ENCODE measurements at places on chromosomes 2 and 18.

GRCh38 chr2:226159875-226160479, 639.6 kb downstream of the IRS1 start:
- no peak for DNase-seq

DNA sequence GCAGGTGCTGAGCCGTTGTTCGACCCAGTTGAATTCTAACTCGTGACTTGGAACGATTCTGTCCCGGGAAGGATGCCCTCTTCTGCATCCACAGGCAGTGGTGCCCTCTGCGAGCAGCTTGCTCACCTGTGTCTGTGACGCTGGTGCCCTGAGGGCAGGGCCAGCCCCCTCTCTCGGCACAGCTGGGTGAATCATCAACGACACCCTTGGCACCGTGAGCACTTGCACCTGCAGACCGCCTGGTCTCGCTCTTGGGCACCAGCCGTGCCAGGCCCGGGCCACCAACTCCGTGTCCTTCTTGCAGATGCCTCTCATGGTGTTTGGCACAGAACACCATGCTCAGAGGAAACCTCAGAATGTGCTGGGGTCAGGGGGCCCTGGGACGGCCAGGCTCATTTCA, 75.0 kb downstream of the SLC66A2 start:
- no peak for DNase-seq

DNA sequence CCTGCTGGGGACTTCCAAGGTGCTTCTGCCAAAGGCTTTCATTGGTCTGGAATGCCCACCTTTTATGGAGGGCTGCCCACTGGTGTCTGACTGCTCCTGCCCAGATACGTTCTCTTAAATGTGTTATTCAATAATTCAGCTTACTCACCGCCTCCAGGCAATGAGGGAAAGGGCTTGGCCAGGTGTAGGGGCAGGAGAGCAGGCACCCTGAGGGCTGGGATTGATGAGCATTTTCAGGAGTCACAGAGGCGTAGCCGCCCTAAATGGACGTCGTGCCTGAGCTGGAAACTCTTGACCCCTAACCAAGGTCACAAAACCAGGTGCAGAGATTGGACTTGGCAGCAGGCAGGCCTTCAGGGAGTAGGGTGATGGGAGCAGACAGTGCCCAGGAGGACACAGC, 26.8 kb downstream of the MAL start:
- DNase-seq, result no peak

DNA sequence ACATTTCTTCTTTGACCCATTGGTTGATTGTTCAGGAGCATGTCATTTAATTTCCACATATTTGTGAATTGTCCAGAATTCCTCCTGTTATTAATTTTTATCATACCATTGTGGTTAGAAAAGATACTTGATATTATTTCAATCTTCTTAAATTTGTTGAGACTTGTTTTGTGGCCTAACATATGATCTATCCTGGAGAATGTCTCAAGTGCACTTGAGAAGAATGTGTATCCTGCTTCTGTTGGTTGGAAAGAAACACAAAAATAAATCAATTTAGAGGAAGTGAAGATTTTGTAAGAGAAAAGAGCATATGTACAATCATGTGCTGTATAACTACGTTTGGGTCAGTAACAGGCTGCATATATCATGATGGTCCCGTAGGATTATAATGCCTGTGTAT, 118.6 kb upstream of the CDC42EP3 start:
- DNase-seq, result no peak

Measured in substantia nigra (tissue), 51 donors.